Spinal cord (tissue), 10 donors: ENCODE measurements at places on chromosomes 16 and 17.

- DNase-seq, result no peak
These were observed 42.6 kb downstream of the CYTH1 start for GRCh38 chr17:78739331-78739931.

- DNase-seq, result peak; percentile 38
These were observed 40.9 kb downstream of the PLXDC1 start for GRCh38 chr17:39110435-39111136.

DNA sequence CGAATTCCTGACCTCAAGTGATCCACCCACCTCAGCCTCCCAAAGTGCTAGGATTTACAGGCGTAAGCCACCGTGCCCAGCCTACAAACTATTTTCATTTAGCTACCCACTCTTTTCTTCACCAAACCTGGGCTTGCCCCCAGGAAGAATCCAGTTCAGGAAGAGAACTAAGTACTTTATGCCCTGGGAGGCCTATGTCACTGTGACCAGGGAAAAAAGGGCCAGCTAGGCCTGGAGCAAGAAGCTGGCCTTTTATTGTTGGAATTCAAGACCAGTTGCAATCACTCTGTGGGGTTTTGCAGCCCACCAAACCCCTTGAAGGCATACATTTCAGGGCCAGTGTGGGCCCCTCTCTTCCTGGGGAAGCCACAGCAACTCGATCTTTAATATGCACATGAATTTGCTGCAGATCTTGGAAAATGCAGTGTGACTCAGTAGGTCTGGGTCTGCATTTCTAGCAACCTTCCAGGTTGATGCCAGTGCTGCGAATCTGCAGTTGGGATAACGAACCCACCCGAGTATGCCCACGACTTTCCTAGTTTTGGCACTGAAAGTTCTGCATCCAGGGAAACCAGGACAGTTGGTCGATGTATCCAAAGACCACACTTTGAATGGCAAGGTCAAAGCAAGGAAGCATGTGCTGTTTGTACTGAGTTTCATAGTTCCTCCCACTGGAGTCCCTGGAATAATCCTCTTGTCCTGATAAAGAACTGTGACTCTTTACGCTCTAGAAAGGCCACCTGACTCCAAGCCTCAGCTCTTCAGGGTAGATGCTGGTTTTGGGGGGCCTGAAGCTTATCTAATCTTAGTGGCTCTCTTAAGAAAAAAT is 7.2 kb upstream of the MRPS23 start:
- no peak for DNase-seq

DNA sequence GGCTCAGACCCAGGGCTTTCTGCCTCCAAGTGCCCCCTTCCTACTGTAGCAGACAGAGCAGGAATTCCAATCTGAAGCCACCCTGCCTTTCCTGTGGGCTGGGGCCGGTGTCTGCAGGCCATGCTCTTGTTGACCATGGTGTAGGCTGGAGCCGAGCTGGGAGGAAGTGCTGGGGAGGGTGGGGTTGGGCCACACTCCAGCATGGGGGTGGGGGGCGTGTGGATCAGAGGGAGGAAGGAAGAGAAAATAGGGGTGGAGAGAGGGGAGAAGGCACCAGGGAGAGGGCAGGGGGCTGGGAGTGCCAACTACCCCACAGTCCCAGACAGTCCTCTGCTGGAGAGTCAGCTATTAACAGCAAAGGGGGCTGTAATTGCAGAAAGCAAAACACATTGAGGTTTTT is 54.3 kb upstream of the JPH3 start:
- no peak for DNase-seq

GRCh38 chr16:84610376-84610775 is 7.5 kb downstream of the COTL1 start:
- DNase-seq, result no peak

DNA sequence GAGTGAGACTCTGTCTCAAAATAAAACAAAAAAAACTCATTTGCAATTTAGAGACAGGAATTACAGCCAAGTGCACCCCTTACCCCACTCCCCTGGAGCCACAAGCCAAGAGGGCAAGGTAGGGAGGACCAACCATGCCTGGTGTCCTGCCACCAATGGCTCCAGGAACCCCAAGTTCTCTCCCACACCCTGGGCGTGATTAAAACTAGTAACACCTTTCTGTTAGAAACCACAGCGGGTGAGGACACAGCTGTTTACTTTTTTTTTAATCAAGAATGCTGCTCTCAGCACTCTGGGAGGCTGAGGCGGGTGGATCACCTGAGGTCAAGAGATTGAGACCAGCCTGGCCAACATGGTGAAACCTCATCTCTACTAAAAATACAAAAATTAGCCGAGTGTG is 38.1 kb downstream of the ANKRD11 start:
- DNase-seq, result no peak

DNA sequence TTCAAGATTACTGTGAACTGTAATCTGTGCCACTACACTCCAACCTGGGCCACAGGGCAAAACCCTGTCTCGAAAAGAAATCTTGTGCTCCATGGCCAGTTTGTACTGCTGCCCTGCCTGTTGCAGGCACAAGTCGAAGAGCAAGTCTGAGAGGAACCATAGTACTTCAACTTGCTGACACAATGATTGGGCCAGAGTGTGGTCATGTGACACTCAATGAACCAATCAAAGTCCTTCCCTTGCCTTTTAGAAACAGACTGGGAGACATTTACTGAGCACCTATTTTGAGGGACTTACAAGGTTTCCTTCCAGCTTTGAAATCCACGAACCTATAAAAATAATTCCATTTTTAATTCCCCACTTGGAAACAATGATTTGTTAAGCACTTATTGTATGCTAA is 39.8 kb upstream of the TMC5 start:
- no peak for DNase-seq

DNA sequence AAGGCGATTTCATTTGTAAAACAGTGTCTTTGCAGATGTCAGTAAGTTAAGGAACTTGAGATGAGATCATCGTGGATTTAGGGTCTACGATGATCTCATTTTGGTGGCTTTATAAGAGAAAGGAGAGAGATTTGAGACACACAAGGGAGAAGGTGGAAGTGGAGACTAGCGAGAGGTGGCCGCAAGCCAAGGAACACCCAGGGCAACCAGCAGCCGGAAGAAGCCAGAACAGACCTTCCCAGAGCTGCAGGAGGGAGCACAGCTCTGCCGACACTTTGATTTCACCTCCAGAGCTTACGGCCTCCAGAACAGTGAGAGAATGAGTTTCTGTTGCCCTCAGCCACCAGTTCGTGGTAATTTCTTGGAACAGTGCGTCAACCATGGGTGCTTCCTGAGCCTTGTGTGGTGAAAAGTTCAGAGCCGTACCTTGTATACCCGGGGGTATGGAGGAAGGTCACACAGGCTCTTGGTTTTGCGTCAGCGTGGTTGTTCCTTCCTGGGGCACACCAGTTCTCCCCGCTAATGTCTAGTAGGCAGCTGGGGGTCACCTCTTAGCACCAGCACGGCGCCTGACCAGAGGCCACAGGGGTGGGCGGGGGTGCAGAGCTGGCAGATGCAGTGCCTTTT is 12.9 kb upstream of the SEC14L1 start:
- no peak for DNase-seq

GRCh38 chr17:52451294-52451861 is 292.9 kb upstream of the CA10 start:
- peak; percentile 18 for DNase-seq

- no peak for DNase-seq
These were observed 62.6 kb upstream of the TEKT1 start for GRCh38 chr17:6894206-6894528.

GRCh38 chr16:6558126-6558525 is 774.5 kb upstream of the RBFOX1 start:
- DNase-seq, result no peak

DNA sequence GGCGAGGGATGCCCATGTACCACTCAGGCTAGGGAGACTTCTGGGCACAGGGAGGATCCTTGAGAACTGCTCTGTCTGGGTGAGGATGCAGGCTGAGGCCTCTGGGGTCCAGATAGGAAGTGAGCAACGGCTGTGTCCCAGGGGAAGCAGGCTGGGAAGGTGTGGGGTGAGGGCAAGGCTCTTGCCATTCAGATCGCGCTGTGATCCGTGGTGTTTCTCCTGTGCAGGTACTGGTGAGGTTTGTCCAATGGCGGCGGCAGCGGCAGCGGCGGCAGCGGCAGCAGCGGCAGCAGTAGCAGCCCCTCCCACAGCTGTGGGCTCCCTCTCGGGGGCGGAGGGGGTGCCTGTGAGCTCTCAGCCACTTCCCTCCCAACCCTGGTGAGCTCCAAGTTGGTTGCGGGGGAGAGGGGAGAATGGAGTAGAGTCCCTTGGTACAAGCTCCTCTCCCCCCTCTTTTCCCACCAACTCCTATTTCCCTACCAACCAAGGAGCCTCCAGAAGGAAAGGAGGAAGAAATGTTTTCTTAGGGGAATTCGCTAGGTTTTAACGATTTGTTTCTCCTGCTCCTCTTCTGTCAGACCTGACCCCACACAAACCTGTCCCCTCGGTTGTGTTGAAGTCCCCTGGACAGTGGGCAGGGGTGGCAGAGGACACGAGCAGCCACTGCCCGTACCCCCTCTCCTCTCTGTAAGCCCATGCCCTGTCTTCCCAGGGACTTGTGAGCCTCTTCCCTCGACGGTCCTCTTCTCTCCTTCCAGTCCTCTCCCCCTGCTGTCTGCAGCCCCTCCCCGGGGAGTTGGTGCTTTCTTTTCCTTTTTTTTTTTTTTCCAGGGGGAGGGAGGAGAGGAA is 1.9 kb upstream of the PRRT2 start:
- peak; percentile 30 for DNase-seq

DNA sequence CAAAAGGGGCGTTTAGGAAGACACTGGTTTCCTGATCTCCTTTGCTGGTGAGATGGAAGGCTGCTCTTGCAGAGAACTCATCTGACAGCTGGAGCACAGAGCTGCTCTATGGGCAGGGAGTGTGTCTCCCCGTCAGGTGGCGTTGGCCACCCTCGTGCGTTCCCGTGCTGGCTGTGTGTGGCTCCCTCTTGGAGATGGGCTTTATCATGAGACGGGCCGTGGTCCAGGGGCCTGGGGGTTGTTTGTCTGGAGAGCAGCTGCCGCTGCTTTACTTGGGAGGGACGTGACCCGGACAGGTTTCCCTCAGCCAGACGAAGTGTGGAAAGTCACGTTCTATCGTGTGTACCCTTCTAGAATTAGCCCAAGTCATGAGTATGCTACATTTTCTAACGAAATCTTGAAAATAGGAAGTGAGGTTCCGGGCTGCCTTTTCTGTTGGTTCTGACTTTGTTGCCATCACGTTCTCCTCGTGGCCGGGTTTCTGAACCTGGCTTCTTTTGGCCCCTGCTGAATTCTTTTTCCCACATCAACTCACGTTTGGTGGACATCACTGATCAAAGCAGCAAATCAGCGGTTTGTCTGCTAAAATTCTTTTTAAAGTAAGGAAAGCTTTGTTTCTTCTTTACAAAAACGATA is 105.6 kb upstream of the CHMP6 start:
- no peak for DNase-seq

DNA sequence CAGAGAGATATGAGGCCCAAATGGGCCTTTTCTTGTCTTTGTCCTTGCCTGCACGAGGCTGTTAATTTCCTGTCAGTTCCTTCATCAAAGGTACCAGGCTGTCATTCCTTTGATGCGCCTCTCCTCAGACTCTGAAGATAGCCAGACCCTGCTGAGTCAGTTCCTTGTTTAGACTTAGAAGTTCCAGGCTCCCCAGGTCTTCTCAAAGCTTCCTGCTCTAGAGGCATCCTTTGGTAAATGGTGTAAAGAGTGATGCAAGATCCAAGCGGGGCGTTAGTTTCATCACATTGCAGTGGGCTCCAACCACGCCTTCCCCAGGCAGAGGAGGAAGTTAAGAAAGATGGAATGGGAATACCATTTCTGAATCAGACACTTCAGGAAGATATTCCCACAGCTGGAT is 4.0 kb upstream of the CDH11 start:
- DNase-seq, result no peak

DNA sequence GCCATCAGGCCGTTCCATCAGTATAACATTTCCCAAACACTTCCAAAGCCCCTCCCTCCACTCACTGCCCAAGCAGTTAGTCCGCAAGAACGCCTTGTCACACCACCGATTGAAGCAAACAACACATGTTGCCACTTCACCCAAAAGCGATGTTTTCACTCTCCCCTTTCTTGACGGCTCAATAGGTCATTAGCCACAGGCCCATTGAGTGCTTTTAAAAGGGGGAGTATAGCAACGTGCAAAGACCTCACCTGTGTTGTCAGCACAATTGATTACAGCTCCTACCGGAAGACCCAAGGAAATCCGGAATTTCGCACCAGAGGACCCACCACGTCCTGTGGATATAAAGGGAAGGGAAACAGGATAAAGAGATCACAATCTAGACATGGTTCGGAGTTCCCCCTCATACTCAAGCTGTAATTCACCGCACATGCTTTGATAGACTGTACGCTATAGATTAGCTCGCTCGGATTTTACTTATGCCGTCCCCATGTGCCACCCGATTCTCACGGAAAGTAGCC is 690 bp downstream of the RPL23 start:
- DNase-seq, result no peak

DNA sequence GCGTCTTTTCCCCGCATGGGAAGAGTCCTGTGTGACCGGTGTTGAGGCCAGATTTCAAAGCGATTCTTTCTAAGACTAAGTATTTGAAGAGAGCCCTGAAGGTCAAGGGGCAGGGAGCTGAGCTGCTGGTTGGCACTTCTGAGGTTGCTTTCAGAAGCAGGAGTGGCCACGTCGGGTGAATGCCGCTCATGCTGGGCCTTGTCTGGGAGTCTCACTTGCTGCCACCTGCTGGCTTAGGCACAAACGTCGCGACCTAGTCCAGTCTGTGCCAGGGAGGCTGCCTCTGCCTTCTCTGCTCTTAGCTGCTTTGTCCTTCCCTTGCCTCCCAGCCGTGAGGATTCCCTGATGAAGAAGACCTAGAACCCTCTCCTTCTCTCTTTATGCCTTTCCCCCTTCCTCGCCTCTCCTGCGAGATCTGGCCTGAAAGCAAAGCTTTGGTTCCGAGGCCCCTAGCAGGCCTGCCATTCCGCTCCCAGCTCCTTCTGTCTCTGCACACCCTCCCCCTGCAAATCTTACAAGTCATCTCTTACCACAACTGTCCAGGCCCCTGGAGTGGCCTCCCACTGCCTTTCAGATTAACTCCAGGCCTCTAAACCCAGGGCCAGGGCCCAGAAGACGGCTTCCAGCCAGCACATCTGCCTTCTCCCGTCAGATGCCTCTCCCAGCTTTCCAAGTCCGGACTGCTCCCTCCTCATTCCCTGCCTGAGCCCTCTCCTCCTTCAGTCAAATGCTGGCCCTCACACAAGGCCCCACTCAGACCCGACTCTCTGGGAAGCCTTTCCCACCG is 11.4 kb downstream of the CTNS start:
- DNase-seq, result no peak

DNA sequence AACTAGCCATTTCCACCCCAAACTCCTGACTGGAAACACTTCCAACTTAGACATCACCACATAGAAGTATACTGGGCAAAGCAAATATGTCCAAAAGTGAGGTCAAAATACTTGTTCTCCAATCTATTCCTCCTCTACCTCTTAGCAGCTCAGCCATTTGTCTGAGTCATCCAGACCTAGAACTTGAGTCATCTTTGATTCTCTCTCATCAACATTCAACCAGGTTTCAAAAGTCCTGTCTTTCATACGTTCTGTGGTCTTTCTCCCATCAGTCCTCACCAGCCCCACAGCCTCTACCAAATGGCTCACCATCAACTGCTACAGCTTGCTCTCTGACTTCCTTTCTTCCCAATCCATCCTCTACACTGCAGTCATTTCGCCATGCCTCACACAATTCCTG is 6.8 kb downstream of the ANKFY1 start:
- no peak for DNase-seq

GRCh38 chr16:22946433-22946832 is 132.5 kb downstream of the HS3ST2 start:
- DNase-seq, result no peak

GRCh38 chr17:78883089-78883532 is 19.9 kb downstream of the CEP295NL start:
- DNase-seq, result no peak

- no peak for DNase-seq
These were observed 15.7 kb downstream of the GJD3 start for GRCh38 chr17:40348562-40349476.

- DNase-seq, result no peak
These were observed 90.6 kb downstream of the CACNG3 start for GRCh38 chr16:24346734-24347133.
